Lung microvascular endothelial cell (primary cell): ENCODE measurements at places on chromosomes 4 and X. TPM values are rescaled to one million over a fixed set of nuclear protein-coding genes. Genes with fewer than 3 reads are reported as not detected.
A peak's percentile ranks its signal among the peaks of the same experiment; 100 is the strongest.

Gene NLGN3
- under 0.01 TPM in 2 replicates for total RNA-seq

Gene NPNT
- under 0.01 TPM in 2 replicates for total RNA-seq

DNA sequence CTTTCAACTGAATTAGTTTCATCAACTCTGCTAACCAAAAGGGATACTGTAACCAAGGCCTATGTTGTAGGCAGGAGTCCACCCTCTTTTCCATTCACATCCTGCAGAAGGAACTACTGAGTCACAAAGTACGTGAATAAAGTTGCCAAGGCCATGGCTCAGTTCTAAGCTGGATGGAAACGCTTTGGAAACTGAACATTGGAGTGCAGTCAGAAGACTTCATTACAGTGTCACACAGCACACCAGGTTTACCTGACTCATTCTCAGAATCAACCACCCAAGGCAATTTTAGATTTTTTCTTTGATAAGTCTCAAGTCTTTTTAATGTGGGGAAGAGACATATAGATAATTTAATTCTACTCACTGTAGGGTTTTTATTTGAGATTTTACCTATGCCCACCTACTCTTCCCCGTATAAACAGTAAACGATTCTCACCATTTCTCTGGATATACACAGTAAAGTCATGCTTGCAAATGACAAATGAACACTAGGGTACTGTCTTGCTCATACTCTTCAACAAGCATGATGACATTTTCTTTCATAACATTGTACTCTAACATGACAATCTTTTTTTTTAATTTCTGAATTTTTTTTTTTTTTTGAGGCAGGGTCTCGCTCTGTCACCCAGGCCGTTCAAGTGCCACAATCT lies 58.9 kb upstream of the RBM47 start:
- no peak for DNase-seq

DNA sequence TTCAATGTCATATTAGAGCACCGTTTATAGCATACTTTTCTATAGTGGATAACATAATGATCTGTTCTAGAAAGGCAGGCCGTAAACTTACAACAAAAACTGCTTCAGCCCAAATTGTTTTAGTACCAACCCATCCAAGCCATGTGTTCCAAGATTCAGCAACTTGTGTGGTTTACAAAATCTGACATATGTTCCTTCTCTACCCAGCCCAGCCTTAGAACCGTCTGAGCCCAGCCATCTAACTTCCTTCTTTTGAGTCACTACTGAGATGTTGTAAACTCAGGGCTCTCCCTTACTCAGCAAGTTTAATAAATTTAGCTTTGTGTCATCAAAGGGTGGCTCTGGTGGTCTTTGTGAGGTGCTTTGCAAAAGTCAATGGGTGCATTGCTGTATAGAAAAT lies 32.4 kb upstream of the REPS2 start:
- no peak for DNase-seq

DNA sequence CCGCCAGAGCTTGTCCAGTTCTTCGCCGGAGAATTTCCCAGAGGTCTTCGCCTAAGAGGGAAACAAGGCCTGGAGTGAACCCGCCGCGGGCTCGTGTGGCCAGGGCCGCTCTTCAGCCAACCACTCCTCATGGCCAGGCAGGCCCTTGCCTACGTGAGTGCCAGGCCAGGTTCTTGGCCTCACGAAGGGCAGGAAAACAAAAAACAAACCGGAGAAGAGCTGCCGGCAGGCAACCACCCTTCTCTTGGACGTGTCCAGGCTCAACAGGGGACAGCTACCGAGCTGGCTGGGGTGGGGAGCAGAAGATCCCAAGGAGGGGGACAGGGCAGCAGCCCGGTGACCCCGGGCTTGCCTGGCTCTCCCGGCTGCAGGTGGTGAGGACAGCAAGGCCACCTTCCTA lies 13.3 kb downstream of the LRPAP1 start:
- DNase-seq: no peak

DNA sequence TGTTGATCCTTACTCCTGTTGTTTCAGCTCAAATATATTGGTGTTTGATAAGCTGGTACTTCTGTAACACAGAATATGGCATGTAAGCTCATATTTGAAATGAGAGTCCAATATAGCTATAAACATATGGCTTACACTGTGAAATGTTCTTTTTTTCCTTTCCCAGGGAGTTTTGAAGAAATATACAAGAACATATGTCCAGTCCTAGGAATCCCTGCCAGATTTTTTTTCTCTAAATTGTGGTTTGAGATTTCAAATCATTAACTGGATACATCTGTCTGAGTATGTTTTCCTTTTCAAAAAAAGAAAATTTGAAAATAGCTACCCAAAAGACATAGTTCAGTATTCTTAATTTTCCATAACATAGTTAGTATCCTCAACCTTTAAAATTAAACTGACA lies 60.2 kb downstream of the HMGB2 start:
- DNase-seq: no peak

GRCh38 chr4:111761531-111761930 lies 383.7 kb upstream of the FAM241A start:
- DNase-seq: no peak

DNA sequence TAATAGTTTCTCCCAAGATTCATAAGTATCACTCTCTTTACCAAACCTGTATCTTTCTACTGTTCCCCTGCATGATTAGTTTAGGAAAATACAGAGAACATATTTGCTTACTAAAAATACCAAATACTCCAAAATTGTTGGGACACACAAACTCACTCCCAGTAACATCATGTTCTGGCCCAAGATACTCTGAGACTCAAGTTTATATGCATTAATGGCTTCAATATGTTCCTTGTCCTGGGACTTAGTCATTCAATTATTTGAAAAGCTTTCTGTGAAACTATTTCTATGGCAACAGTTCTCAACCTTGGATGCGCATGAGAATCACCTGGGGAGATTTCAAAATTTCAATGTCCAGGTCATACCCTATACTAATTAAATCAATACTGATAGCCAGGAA lies 138.9 kb upstream of the PTCHD1 start:
- DNase-seq: no peak

DNA sequence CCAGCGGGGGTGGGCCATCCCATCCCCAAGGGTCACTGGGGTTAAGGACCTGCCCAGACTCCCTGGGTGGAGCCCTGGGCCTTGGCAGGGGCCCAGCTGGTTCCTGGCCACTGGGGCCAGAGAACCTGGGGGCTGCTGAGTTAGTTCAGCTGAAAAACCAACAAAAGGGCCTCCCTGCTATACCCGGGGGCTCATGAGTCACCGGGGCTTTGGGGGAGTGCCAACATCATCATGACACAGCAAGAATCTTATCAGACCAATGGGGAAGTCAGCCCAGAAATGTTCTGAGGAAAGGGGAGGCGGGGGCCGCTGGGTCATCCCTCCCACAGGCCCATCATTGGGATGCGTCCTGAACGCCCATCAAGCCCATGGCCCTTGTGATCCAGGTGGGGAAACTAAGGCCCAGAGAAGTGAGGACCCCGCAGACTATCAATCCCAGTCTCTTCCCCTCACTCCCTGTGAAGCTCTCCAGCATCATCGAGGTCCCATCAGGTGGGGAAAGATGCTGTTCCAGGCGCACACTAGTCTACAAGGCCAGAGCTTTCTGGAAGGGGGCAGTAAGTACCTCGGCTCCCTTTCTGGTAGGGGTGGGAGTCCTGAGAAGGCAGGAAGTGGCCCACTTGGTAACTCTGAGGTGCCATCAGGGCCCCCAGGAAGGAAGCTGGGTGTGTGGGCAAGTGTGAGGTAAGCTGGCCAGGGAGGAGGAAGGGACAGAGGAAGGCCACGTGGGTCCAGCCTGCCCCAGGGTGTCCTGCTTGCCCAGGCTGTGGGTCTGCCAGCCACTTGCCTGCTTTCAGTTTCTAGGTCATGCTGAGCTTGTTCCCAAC lies 4.5 kb downstream of the G6PD start:
- DNase-seq: peak; percentile 93
